ENCODE measurements at places on chromosomes 2 and 18.

DNA sequence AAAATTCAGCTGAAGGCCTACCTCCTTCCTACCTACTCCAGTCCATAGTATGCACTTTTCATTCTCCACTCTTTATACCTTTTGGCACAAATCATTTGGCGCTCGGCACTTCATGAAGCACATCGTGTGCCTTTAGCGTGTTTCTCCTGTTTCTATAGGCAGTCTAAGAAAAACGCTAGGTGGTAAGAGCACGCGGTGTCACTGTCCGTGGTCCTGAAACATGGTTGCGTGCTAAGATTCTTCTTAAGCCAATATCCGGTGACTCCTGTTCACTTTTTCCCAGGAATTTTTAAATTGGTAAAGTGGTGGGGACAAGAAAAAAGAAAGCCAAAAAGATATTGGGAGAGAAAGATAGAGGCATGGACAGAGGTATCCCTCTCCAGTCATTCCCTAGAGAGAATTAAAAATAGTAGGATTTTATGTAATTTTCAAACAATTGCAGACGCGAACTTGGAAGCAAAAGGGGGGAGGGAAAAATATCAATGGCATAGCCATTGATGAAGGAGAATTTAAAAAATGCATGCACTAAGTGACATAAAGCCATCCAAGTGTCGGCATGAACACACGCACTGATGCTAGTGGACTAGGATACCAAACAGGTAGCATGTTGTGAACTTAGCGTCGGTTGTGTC is 1.4 kb upstream of the CTNNA2 start:
- DNase-seq: no peak

- peak; percentile 7 for DNase-seq
These were observed 466.5 kb downstream of the METTL4 start for GRCh38 chr18:2104620-2105462.

GRCh38 chr2:174764280-174765255 is at the start of gene CHRNA1:
Gene CHRNA1, minus strand, starts transcription at chr2:174764472. Its CDS starts 78 bp downstream, at chr2:174764394.
- no peak for DNase-seq

DNA sequence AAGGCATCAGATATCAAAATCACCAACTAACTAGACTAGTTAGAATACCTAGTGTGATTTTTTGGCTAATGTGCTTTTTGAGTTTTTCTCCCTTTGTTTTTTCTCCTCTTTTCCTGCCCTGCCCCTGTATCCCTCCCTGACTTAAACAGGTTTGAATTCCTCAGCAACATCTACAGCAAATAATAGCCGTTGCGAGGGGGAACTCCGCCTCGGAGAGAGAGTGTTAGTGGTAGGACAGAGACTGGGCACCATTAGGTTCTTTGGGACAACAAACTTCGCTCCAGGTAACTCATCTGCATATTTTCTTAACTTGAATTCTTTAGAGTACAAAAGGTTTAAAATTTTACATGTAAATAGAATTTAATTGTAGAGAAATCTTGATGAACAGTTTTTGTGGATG is 45.0 kb downstream of the CLIP4 start:
- no peak for DNase-seq

- no peak for DNase-seq
These were observed 78.6 kb upstream of the RPRM start for GRCh38 chr2:153557211-153557610.

- DNase-seq: no peak
These were observed 277.3 kb downstream of the AGAP1 start for GRCh38 chr2:235770909-235771820.

DNA sequence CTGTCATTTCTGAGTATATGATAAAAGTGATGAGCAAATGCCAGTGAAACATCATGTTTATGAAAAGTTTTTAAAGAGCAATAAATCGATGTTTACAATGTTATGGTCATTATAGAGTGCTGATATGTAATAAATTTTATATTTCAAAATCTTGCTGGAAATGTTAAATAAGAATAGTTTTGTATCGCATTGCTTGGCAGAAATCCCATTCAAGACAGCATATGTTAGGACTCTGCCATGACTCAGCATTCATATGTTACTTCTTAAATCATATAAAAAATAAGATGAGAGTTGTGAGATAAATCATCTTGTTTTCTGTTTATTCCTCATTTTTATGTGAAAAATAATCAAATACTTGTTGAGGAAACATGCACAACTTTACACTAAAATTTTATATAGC is 949.9 kb upstream of the NRXN1 start:
- no peak for DNase-seq

DNA sequence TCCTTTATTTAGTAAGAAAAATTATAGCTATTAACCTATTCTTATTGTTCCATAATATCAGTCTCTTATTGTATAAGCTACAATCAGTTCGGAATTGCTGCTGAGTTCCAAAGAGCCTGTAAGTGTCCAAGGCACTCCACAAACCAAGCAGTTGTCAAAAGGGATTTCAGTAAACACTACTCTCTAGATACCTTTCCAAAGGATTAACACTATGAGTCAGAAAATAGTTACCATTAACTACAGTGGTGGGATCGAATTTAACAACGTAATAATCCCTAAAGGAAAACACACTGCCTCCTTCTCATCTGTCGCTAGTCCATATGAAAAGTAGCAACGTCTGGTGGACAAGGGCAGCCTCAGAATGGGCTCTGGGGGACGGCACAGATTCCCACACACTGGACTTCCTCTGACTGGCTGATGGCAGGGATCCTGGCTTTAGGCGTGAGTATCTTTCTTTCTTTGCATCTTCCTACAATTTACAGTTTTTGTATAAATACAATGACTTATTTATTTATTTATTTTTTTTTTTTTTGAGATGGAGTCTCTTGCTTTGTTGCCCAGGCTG is 8.8 kb downstream of the TGFBRAP1 start:
- no peak for DNase-seq

DNA sequence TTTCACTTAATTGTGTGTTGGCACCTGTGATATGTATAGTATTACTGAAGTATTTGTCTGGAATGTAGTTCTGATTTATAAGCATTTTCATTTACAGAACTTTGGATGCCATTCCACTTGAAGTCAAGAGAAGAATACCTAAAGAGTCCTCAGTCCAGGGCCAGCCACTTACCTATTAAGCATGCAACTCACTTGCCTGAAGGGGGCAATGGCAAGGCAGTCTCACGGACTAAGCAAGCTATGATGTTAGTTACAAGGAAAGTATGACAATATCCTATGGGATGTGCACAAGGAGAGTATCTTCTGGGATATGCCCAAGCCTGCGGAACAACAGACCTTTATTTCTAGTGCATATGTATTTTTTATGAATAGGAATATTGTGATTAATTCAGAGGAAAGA is 369.4 kb upstream of the GCFC2 start:
- no peak for DNase-seq

- DNase-seq: no peak
These were observed 286.2 kb upstream of the EPAS1 start for GRCh38 chr2:46010925-46011490.

DNA sequence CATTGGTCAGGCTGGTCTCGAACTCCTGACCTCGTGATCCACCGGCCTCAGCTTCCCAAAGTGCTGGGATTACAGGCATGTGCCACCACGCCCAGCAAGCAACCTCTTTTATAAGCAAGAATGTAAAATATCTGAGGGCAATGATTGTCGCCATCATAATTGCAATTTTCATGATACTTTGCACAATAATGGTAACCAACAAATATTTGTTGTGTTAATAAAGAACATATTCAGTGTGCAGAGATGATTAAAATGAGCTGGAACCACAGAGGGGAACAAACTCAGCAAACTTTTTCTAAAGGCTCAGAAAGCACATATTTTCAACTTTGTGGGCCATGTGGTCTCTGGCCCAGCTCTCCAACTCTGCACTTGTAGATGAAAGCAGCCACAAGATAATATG is 115.2 kb upstream of the SIX2 start:
- no peak for DNase-seq

GRCh38 chr2:237572742-237573101 is 6.3 kb downstream of the PRLH start:
- DNase-seq: no peak

DNA sequence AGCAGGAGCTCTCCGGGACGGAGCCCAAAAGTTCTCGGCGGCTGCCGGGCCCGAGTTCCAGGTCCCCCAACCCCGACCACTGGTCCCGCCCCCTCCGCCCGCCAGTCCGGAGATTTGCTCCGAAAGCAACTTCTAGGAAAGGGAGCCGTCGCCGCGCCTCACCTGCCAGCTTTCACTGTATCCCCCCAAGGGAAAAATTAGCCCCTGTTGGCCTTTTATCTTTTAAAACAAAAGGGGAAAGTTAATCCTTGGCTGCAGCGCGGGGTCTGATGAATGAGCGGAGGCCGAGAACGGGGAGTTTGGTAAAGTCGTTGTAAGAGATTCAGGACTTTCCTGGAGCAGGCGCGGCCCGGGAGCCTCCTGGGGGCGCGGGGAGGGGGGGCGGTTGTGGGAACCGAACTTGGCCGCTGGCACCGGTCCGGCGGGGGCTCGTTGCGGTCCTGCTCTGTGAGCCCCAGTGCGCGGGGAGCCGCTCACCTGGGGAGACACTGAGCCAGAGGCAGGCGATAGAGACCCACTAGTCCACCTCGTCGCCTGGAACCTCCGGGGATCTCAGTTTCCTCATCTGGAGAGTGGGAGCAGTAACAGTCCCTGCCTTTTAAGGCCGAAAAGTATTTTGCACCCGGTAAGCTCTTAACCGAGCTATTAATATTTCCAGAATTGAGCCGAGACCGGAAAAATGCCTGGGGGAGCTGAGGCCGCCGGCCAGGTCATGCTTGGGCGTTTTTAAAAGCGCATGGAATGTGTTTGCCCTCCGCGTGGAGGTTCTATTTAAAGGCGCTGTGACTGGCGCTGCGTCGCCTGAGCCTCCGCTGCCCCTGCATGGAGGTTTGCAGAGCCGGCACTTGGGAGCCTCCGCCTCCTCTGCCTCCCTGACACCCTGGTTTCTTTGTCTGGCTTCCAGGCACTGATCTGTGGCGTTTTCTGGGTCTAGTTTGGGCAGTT is 1.1 kb downstream of the EFHD1 start:
- DNase-seq: no peak

DNA sequence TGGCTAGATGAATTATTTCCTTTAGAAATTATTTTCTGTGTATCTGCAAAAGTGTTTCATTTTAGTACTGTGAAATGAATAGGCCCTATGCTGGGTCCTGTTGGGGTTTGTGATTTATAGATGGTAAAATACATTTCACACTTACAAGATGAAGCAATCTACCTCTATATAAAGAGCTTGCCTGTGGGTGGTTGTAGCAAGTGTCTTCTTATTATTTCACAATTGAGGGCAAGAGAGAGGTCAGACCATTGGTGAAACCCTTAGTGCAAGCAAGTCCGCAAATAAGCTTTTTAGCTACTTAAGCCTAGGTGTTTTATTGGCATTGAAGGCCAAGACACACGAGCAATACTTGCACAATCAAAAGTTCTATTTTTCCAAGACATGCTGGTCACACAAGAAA is 153.1 kb downstream of the FMNL2 start:
- DNase-seq: no peak

DNA sequence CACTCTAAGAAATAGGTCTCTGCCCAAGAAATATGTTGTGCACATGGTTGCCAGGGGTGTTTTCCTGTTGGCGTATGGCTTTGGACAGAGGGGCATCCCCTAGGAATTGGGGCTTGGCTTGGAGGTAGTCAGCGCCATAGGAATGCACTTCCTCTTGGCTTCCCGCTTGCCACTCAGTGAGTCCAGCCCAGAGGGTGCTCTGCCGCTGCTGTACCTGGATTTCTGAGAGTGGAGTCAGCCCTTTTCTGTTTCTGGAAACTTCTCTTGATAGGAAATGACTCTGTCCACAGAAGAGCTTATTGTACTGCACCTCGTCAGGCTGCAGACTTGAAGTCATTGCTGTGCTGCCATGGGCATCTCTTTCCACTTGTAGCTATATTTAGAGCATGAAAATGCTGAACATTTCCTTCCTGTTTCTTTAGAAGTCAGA is 116.7 kb upstream of the MGAT5 start:
- no peak for DNase-seq

GRCh38 chr2:109268916-109269315 is 139.9 kb downstream of the SH3RF3 start:
- no peak for DNase-seq

DNA sequence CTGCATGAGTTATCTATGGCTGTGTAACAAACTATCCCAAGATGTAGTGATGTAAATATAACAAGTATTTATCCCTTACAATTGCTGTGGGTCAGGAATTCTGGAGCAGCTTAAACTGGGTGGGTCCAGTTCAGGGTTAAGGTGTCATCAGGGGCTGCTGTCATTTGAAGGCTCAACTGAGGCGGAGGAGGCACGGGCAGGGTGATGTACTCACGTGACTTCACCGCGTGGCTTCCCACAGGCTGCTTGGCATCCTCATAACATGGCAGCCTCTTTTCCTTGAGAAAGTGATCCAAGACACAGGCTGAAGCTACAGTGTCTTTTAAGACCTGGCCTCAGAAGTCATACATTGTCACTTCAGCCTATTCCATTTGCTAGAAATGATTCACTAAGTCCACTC is 125.8 kb downstream of the PTGR3 start:
- DNase-seq: no peak

GRCh38 chr2:190637281-190637734 is 11.6 kb upstream of the NAB1 start:
- no peak for DNase-seq

- DNase-seq: no peak
These were observed 142.9 kb downstream of the CCDC102B start for GRCh38 chr18:68940754-68941153.

- DNase-seq: no peak
These were observed 37.6 kb downstream of the UNC80 start for GRCh38 chr2:209809256-209809655.

GRCh38 chr2:126909366-126909765 is 10.7 kb downstream of the TEX51 start:
- no peak for DNase-seq

GRCh38 chr2:68452158-68452900 is 14.8 kb downstream of the FBXO48 start:
- no peak for DNase-seq

DNA sequence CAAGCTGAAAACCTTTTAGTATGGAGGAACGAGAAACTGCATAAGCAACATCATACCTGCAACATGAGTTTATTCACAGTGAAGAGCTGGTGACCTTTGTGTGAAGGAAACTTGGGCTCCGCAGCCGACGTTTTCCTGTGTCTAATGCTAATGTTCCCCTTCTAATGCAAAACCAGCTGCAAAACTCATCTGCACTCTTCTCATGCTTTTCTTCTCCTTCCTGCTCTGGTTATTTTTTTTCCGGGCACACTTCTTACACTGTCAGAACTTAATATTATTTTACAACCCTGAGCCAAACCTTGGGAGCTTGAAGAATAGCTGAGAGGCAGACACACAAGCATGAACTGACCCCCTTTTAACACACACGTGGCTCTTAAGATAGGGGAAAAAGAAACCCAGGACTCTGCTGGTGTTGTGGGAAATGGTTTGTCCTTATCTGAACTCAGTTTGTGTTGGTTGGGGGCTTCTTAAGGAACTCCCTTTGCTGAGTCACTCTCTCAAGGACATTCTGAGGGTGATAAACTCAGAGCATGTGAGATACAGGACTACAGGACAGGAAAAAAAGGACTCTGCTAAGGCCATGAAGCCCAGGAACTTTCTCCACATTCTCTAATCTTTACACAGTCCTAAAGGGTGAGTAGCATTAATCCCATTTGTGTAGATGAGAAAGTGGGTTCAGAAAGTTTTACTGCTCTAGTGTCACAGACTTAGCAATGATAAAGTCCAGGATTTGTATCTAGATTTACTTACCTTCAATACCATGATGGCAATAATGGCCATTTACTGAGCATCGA is 439.3 kb upstream of the TRIB2 start:
- DNase-seq: no peak

- no peak for DNase-seq
These were observed 3.5 kb downstream of the DNPEP start for GRCh38 chr2:219384083-219384713.

GRCh38 chr2:181680055-181680936 is at the start of gene NEUROD1:
Gene NEUROD1, minus strand, starts transcription at chr2:181680517. Its CDS starts 1,657 bp downstream, at chr2:181678860.
- no peak for DNase-seq
